ENCODE measurements at places on chromosomes 7 and 10.
A peak's percentile ranks its signal among the peaks of the same experiment; 100 is the strongest.

DNA sequence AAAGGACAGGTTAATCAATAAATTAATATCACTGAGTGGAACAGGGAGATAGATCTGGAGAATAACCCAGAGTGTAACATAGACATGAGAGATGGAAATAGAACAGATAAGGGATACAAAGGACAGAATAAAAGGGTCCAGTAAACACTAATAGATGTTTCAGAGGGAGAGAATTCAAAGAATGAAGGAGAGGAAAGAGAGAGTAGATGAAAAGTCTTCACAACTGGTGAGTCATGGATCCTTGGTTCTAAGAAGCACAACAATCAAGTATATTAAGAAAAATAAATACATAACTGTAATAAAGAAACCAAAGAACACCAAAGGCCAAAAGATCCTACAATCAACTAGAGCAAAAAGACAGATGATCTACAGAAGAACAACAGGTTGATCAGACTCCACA is 66.3 kb downstream of the BEND7 start:
- no peak for DNase-seq

- no peak for DNase-seq
Measured at GRCh38 chr7:44637788-44638594, 31.6 kb downstream of the OGDH start.

DNA sequence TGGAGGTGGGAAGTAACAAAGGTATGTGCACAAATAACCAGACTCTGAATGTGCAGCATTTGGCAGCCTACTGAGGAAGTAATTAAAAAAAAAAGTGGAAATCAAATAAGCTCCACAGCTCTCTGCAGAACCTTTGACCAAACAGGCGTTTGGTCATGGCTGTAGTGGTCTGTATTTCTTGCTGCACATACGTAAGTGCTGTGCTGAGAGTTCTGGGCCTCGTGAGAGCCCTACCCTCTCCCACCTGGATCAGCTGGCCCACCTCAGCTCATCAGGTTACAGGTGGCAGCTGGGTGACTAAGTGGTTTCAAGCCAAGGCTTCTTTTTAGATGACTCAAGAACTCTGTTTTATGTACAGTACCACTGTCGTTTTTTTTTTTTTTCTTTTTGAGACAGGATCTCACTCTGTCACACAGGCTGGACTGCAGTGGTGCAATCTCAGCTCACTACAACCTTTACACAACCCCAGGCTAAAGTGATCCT is 178.2 kb upstream of the KLF6 start:
- DNase-seq, result no peak

DNA sequence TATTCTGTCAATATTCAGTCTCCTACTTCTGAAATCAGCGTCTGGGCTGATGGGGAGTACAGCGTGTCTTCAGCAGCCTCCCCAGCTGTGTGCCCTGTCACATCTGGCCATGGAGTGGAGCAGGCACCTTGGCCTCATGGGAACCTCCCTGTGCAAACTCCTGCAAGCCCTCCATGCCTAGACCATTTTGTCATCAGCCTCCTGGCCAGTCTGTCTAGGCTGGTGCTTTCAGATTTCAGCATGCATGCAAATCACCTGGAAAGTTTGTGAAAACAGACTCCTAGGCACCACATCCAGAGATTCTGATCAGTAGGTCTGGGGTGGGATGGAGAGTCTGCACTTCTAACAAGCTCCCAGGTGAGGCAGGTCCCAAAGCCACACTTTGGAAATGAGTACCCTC is 26.2 kb upstream of the CCSER2 start:
- DNase-seq, result no peak

DNA sequence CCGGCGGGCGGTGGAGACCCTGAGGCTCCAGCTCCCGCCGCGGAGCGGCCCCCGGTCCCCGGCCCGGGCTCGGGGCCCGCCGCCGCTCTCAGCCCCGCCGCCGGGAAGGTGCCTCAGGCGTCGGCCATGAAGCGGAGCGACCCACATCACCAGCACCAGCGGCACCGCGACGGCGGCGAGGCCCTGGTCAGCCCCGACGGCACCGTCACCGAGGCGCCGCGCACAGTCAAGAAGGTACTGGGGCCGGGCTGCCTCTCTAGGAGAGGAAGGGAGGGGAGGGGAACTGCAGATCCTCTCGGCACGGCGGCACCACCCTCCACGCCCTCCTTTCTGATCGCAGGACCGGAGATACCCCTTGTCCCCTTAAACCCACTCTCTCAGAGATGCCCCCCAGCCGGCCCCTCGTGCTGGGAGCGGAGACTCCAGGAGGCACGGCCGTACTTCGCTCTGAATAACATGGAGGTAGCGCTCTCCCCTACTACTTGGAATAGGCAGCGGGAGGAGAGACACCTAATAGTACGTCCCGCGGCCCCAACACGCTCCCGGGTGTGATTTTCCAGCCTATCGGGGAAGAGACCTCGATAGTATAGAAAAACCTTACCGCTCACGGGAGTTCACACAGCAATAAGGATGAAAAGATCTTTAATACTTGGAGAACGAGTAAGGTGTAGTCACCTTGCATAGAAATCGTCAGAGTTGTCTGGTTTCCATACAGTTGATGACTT is 538 bp downstream of the AHCYL2 start:
- DNase-seq, result peak; percentile 51

DNA sequence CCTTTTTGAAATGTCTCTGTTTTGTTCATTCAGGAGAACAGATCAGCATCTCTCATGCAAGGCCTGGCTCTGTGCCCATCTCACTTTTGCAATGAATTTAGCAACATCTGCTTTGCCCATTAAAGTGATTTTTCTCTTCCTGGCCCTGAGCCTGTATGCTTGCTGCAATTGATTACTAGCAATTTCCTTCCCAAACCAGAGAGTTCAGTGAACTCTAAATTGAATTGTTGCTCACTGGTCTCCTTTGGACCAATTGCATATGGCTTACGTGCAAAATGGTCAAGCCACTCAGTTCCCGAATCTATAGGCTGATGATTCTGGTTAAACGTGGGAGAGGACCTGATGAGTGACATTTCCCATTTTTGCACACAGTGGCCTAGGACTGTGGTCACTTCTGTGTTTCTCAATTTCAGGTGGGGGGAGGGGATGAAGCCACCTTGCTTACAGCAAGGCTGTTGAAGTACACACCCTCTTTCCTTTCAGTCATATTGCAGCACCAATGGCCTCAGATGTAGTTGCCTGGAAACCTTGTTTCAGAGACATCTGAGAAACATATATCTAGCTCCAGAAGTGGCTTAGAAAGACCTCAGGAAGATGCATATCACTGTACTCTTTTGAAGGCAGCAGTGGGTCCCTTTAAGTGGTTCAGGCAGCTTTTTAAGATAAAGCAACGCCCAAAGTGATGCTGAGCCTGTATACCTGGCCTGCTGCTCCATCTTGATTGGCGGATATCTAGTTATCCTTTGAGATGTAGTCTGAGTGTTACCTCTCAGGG is 201.4 kb downstream of the PTEN start:
- no peak for DNase-seq

DNA sequence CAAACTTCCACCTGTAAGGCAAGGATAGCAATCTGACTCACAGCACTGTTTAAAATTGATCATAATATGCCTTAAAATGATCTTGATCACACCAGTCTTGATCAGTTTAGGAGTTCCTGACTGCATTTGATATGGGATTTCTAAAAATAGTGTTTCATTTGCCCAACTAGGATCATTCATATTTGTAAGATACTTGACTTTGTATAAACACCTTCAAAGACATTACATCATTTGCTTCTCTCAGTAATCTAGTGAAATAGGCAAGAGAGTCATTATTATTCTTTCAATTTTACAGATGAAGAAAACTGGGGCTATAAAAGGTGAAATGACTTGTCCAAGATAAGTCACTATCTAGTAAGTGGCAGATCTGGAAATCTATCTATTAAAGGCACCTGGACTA is 521.1 kb downstream of the GATA3 start:
- DNase-seq, result no peak

- DNase-seq, result no peak
Measured at GRCh38 chr7:107610323-107610722, 30.3 kb downstream of the BCAP29 start.
